Stimulated activated CD8-positive, alpha-beta memory T cell treated with anti-CD3 and anti-CD28 coated beads, Interleukin-4, amount 100 ng/mL, for 1 hour (primary cell): ENCODE measurements at places on chromosomes 5 and 9.

- DNase-seq: no peak
Observed at GRCh38 chr5:37255774-37256358, 6.7 kb upstream of the CPLANE1 start.

GRCh38 chr9:36738318-36738976, 165.8 kb downstream of the MELK start:
- DNase-seq: no peak

GRCh38 chr9:117046666-117047327, 359.7 kb downstream of the TRIM32 start:
- DNase-seq: no peak

DNA sequence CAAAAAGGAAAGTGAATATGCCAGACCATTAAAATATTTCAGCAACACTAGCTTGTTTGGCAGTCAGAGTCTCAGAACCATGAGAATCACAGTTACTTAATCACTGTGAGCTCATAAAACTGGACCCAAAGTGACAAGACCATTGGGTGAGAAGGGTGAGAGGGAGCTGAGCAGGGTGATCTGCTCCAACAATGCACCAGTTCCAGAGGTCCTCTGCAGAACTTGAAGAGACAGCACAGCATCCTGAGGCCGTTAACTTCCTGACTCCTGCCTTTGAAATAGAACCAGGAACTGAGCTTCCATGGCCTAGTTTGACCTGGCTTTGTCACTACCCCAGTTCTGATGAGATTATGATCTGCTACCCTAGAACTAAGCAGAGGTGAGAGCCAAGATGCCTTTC, 57.4 kb downstream of the NFIB start:
- no peak for DNase-seq

- no peak for DNase-seq
Observed at GRCh38 chr5:175658299-175659145, 651 bp downstream of the HRH2 start.

- no peak for DNase-seq
Observed at GRCh38 chr9:3698076-3698475, 172.3 kb upstream of the RFX3 start.

GRCh38 chr5:138330813-138331448, 673 bp downstream of the CDC25C start:
- DNase-seq: no peak

DNA sequence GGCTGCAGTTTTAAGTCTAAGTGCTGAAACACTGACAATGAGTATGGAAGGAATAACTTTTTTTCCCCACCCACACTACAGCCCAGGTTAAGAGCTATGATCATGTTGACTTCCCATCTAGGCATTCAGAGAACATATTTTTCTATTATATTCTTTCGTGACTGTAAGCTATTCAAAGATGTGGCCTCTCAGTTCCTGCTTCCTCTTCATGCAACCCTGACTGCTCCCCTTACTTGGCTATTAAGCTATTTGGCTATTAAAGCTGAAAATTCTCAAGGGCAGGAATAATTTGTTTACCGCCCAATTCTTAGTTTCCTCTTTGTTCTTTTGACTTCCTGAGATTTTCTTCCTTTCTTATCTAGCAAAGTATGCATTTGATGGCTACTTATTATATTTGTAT, 18.6 kb upstream of the ALDH1A1 start:
- no peak for DNase-seq

DNA sequence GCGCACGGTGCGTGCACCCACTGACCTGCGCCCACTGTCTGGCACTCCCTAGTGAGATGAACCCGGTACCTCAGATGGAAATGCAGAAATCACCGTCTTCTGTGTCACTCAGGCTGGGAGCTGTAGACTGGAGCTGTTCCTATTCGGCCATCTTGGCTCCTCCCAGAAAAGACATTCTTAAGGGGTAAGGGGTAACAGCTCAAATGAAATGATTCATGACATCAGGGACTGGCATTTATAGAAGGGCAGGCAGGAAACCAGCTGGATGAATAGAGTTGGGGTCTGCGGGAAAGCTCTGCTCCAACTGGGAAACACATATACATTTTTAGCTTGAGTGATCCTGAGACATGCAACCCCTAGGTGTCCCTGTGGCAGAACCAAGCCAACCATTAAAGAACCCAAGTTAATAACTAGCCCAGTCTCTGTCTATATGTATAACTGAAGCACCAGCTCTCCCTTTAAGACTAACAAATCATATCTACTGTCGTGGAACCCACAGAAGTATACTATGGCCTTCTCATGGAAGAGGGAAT, 119.3 kb downstream of the LMNB1 start:
- no peak for DNase-seq
